ENCODE measurements at places on chromosomes 7 and 10. TPM values are rescaled to one million over a fixed set of nuclear protein-coding genes. Genes with fewer than 3 reads are reported as not detected.

- DNase-seq = no peak
These were observed 23.0 kb downstream of the IDE start for GRCh38 chr10:92550924-92551323.

GRCh38 chr10:75011221-75011620, 100.2 kb upstream of the SAMD8 start:
- DNase-seq = no peak

GRCh38 chr10:116324227-116324950, at the start of gene CCDC172:
Gene CCDC172 (plus strand): TSS chr10:116324448. CDS start chr10:116325012, 564 bp downstream.
- no peak for DNase-seq

Gene C10orf53
- polyA plus RNA-seq = not detected

Gene SH3PXD2A
- polyA plus RNA-seq = 77.6 TPM

Gene ARHGAP22
- 2.3 TPM for polyA plus RNA-seq

DNA sequence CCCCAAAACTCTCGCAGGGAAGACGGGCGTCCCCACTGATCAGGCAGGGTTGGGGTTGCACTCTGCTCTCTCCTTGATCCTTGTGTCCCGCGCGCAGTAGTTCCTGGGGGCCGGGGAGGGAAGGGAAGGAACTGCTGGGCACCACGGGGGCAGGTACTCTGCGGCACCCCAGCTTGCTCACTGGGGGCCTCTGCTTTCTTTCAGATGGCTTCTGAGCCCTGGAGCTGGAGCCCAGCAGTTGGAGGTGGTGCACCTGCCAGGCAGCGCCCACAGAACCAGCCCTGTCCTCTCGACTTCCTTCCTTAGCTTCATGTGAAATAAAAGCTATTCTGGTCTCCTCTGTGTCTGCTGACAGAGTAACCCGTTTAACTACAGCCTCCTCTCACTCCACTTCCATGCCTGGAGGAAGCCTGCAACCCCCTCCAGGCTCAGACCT, 12.2 kb downstream of the PLAC9 start:
- DNase-seq = no peak

Gene HBP1
- polyA plus RNA-seq = 156 TPM

Gene PPP2R2D
- 34.4 TPM for polyA plus RNA-seq

DNA sequence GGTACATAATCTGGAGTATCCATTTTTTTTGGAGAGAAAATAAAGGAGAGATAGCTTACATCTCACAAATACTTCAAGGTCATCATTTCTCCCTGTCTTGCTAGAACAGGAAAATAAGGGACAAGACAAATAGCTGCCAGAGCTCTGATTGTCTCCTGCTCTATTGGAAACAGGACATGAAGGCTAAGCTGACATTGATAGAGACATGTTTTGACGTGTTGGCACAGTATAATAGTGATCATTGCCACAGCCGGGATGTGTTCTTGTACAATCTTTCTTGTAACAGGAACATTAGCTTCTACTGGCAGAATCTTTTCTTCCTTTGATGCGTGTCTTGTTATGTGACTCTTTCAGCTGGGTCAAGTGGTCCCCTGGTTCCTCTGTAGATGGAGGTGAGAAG, 279.3 kb upstream of the MTPN start:
- DNase-seq = no peak

DNA sequence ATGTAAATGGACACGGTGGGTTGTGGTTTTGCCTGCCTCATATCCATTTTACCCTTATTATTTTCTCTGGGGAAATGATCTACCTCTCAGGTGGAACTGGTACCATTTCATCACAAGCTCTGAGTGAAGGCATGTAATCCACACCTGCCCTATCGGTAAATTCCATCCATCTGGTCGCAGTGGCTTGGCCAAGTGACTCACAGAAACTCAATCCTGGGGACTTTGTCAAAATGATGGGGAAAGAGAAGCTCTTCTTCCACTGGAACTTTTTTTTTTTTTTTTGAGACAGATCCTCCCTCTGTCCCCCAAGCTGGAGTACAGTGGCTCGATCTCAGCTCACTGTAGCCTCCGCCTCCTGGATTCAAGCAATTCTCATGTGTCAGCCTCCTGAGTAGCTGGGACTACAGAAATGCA, 48.2 kb upstream of the ANKRD1 start:
- DNase-seq = no peak

Gene CD36
- polyA plus RNA-seq = 395 TPM

- DNase-seq = no peak
These were observed 678 bp downstream of the SH2B2 start for GRCh38 chr7:102287111-102287980.

GRCh38 chr7:141860207-141860606, 18.9 kb upstream of the PRSS37 start:
- no peak for DNase-seq

- no peak for DNase-seq
These were observed 80.4 kb downstream of the SEMA3A start for GRCh38 chr7:84113906-84114850.

- peak; percentile 23 for DNase-seq
These were observed 23.6 kb upstream of the SRI start for GRCh38 chr7:88243345-88243909.

GRCh38 chr10:52221923-52222322, 92.2 kb upstream of the DKK1 start:
- DNase-seq = no peak

Gene SORBS1
- polyA plus RNA-seq = 31.5 TPM

Gene ECD
- polyA plus RNA-seq = 39.0 TPM

Gene CALN1
- polyA plus RNA-seq = 0.16 TPM
